ENCODE measurements at places on chromosomes 5 and 9.

- H3K4me3 ChIP-seq, result no peak overlapping the region
- H3K36me3 ChIP-seq, result no peaks in the 10 kb centered on the region
- no peak overlapping the region for H3K27ac ChIP-seq
- no peaks in the 10 kb centered on the region for H3K27me3 ChIP-seq
- no peak for DNase-seq
These were observed 520.3 kb downstream of the CDH9 start for GRCh38 chr5:26518065-26518464.

GRCh38 chr9:69213647-69214046 lies 39.6 kb downstream of the TJP2 start:
- no peak overlapping the region for H3K27ac ChIP-seq
- H3K27me3 ChIP-seq, result no peaks in the 10 kb centered on the region
- no peaks in the 10 kb centered on the region for H3K4me1 ChIP-seq

- no peaks in the 10 kb centered on the region for H3K4me1 ChIP-seq
- no peaks in the 10 kb centered on the region for H3K36me3 ChIP-seq
- H3K27ac ChIP-seq, result no peak overlapping the region
- H3K27me3 ChIP-seq, result peaks cover 42% of the 10 kb centered on the region
- H3K4me3 ChIP-seq, result no peak overlapping the region
- no peak for DNase-seq
These were observed 31.6 kb upstream of the FST start for GRCh38 chr5:53448851-53449250.

- no peak overlapping the region for H3K27ac ChIP-seq
- no peaks in the 10 kb centered on the region for H3K4me1 ChIP-seq
- DNase-seq, result no peak
- no peak overlapping the region for H3K4me3 ChIP-seq
These were observed 565.0 kb downstream of the CETN3 start for GRCh38 chr5:89844548-89844947.

DNA sequence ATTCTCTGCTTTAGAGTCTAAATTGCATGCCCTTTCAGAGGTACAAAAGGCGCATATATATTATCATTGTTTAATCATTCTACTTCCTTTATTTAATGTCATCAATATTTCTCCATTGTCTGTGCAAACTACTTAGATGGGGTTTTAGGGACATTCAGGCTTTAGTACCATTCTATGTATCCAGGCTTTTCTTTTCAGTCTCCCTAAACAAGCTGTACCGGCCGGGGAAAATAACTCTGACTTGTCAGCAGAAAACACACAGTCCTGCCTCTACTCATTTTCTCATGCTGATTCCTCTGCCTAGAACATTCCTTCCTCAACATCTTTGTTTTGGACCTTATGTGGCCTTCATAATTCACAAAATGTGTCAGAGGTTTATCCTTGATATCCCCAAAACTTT lies 392.1 kb upstream of the DAB2 start:
- no peaks in the 10 kb centered on the region for H3K4me1 ChIP-seq
- no peak for DNase-seq
- H3K4me3 ChIP-seq, result no peak overlapping the region

DNA sequence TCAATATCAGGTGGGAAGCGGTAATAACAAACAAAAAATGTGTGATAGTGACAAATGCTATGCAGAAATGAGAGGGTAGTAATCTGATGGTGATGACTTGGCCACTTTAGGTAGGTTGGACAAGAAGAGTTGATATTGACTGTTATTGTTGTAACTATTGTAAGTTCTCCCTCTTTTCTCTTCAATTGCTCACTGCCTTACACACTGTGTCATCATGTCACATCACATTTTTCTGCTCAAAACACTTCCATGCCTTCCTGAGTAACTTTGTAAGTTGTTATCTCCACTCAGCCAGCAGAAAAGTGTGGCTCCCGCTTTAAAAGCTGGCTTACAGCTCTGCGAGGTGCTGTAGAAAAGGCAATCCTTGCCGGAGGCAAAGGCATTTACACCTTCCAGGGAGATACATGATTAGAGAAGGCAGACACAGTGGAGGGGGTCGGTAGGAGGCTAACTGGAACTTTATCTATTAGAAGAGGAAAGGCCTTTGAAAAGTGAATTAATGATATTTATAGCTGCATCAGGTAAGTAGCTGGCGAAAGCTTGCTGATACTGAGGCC lies 85.2 kb upstream of the CLINT1 start:
- no peak overlapping the region for H3K4me3 ChIP-seq
- H3K27me3 ChIP-seq, result peaks cover 21% of the 10 kb centered on the region
- no peak for DNase-seq
- H3K36me3 ChIP-seq, result no peaks in the 10 kb centered on the region
- H3K27ac ChIP-seq, result no peak overlapping the region

DNA sequence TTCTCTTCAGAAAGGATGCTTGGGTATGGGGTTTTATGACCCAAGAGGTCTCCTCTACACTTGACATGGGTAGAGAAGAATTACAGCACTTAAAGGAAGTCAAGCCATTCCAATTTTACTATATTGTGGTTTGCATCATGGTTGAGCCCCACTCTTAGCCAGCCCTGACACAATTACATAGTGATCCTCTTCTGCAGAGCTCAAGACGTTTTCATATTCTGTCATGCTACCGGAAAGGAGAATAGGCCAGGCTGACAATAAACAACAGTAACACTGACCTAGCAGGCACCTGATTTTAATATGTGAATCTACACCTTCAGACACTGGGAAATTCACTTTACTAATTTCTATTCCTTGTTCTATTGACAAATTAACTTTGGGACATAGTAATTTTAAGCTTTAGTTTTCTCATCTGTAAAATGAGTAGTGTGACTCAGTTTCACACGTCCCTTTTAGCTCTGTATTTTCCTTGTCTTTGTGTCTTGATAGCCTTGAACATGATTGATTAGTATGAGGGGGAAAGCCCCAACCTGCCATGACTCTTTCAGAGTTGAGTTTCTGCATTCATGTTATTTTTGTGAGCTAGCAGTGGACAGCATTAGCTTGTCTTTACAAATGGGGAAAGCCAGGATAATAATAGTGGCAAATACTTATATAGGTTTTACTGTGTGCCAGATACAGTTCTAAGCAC lies 83.8 kb downstream of the SV2C start:
- DNase-seq, result no peak
- no peaks in the 10 kb centered on the region for H3K27me3 ChIP-seq
- H3K4me1 ChIP-seq, result no peaks in the 10 kb centered on the region
- no peaks in the 10 kb centered on the region for H3K36me3 ChIP-seq
- H3K27ac ChIP-seq, result no peak overlapping the region

DNA sequence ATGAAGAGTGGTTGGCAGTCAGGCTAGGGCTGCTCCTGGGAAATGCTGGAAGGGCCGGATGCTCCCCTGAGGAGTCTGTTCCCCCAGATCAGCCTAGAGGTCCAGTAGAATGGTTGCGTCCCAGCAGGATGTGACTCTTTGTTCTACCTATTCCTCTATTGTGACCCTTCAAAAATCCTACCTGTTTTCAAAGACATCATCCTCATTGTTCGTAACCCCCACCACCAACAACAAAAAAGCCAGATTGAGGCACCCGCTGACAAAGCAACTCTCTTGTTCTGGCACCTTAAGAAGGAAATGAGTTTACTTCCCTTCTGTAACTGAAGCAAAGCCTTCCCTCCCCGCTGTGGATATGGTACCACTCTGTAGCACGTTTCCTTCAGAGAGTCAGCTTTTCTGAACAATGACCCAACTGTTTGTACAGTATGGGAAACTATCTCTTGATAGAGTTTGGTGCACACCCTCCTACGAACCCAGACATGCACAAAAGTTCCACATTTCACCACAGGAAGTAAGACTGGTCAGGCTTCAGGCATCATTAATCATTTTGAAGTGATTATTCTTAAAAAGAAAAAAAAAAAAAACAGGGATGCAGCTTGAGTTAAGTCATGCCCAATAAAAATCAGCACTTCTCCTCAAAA lies 207.2 kb downstream of the ENC1 start:
- no peaks in the 10 kb centered on the region for H3K36me3 ChIP-seq
- peaks cover 34% of the 10 kb centered on the region for H3K27me3 ChIP-seq
- no peaks in the 10 kb centered on the region for H3K4me1 ChIP-seq
- H3K27ac ChIP-seq, result no peak overlapping the region
- DNase-seq, result no peak

DNA sequence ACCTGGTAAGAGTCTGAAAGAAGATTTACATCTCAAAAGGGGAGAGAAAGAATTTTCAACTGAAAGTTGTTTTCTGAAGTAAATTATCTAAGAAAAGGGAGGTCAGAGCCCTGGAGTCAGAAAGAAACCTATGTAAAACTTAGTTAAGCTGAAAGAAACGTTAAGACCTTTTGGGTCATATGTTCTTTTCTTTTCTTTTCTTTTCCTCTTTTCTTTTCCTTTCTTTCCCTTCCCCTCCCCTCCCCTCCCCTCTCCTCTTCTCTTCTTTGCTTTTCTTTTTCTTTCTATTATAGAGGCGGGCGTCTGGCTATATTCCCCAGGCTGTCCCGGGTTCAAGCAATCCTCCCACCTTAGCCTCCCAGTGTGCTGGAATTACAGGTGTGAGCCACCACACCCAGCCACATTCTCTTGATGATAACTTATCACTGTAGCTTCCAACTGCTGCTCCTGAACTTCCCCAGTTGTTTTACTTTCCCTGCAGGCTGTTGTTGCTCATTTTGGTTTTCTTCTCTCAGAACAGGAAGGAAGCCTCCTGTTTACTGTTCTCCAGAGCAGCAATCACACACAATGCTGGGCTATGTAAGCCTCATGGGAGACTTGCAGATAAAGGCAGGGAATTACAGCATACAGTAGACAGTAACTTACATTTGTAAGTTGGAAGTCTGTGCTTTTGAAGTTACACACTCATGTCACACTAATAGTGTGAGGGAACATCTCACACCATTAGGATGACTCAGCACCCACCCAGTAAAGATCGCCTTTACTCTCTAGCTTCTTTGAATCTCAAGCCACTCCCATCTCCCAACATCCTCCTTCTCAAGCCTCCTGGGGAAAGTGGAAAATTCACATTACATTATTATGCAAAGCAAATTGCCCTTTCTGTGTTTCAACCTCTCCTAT lies 2216.6 kb upstream of the WWC1 start:
- no peak overlapping the region for H3K4me3 ChIP-seq
- H3K4me1 ChIP-seq, result no peaks in the 10 kb centered on the region
- H3K27me3 ChIP-seq, result no peaks in the 10 kb centered on the region
- no peak overlapping the region for H3K27ac ChIP-seq

GRCh38 chr9:95753762-95754465 lies 121.6 kb upstream of the ERCC6L2 start:
- H3K4me3 ChIP-seq, result no peak overlapping the region
- H3K4me1 ChIP-seq, result no peaks in the 10 kb centered on the region
- no peak overlapping the region for H3K27ac ChIP-seq
- H3K36me3 ChIP-seq, result peaks cover 2% of the 10 kb centered on the region
- peaks cover 10% of the 10 kb centered on the region for H3K27me3 ChIP-seq
- no peak for DNase-seq

GRCh38 chr9:131361202-131361833 lies 32.6 kb upstream of the PRRC2B start:
- no peaks in the 10 kb centered on the region for H3K27me3 ChIP-seq
- H3K27ac ChIP-seq, result no peak overlapping the region
- peaks cover 9% of the 10 kb centered on the region for H3K4me1 ChIP-seq
- H3K4me3 ChIP-seq, result peak overlapping the region; percentile 31

- H3K4me1 ChIP-seq, result no peaks in the 10 kb centered on the region
- H3K36me3 ChIP-seq, result no peaks in the 10 kb centered on the region
- no peak for DNase-seq
- H3K27me3 ChIP-seq, result no peaks in the 10 kb centered on the region
These were observed 217.6 kb downstream of the TMEM167A start for GRCh38 chr5:82859451-82860140.

GRCh38 chr5:177447611-177448243 lies 1.1 kb downstream of the PRR7 start:
- H3K4me3 ChIP-seq, result peak overlapping the region; percentile 69
- H3K27ac ChIP-seq, result peak overlapping the region; percentile 75
- peaks cover 19% of the 10 kb centered on the region for H3K36me3 ChIP-seq
- peaks cover 45% of the 10 kb centered on the region for H3K4me1 ChIP-seq
- DNase-seq, result no peak
- no peaks in the 10 kb centered on the region for H3K27me3 ChIP-seq

DNA sequence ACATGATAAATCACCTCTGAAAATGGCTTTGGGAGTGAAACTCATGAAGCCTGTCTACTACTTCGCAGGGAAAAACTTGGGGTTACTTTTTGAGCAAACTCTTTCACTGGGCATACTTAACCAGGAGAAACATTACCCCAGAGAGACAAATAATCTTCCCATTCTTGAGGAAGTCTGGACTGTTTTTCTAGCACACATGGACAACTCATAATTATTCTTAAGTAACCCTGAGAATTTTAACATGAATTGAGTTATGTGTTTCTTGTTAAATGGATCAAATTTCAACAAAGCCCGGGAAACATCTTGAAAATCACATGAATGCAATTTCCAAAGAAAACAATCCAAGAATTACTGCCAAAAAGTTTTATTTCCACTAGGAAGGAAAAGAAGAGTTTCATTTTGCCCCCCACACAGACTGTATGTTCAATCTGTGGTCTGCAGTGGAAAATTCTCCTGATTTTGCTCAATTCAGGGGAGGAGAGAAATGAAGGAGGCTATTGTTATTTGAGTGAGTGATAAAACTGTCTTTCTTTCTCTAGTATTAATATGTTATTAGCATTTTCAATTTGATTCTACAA lies 564.8 kb upstream of the CLINT1 start:
- H3K27me3 ChIP-seq, result peaks cover 19% of the 10 kb centered on the region
- DNase-seq, result no peak
- H3K4me3 ChIP-seq, result no peak overlapping the region
- no peaks in the 10 kb centered on the region for H3K36me3 ChIP-seq
- H3K4me1 ChIP-seq, result no peaks in the 10 kb centered on the region

DNA sequence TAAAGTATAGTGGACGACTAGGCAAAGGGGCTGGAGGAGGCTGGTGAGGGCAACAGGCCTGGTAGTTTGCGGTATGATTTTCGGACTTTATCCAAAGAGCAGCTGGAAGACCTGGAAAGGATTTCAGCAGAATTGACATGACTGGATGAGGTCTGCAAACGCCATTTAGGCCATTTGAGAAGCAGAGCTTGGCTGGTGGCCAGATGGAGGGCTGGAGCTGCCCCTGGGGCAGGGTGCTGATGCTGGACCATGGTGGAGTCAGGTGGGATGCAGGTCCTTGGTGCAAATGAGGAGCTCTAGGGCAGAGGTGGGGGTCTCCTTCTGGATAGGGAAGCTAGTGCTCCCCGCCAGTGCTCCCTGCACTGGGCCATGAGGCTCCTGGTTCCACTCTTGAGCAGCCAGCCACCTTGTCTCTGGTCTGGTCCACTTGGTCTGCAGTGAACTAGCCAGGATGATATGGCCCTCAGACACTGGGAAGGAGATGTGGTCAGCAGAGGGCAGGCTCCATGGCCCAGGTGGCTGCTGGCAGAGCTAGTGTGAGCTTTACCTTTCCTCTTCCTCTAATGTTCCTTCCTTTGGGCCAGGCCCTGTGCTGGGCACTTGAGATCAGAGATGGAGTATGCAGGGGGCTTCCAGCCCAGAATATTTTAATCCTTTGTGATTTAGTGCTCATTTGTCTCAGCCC lies 31.4 kb downstream of the COL27A1 start:
- no peaks in the 10 kb centered on the region for H3K36me3 ChIP-seq
- peaks cover 12% of the 10 kb centered on the region for H3K27me3 ChIP-seq
- no peak overlapping the region for H3K4me3 ChIP-seq
- no peaks in the 10 kb centered on the region for H3K4me1 ChIP-seq
- DNase-seq, result no peak

Measured in central memory CD8-positive, alpha-beta T cell (primary cell).